Lower lobe of right lung (tissue), 2 donors: ENCODE measurements at places on chromosomes 4 and X. TPM values are rescaled to one million over a fixed set of nuclear protein-coding genes. Genes with fewer than 3 reads are reported as not detected.

- no peaks in the 10 kb centered on the region for H3K36me3 ChIP-seq
- peaks cover 12% of the 10 kb centered on the region for H3K4me1 ChIP-seq
- DNase-seq: no peak
Measured at GRCh38 chr4:78293821-78294301, 236.7 kb downstream of the FRAS1 start.

DNA sequence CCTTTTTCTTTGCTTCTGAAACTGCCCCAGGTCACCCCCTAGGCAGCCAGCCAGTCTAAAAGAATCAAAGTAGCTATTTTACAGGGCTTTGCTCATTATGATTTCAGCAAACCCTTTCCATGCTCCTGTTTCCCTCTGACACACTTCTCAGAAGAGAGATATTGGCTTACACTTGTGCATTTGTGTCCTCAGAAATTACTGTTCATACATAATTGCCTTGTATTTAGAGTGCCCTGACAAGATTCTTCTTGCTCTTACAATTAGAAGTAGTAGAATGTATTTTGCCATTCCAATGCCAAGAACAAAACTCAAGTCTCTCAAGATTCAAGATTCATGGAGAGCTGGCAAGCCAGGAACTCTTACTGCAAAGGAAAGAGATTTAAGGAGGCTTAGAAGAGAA, 531.0 kb upstream of the ZFP42 start:
- no peak overlapping the region for H3K27ac ChIP-seq
- no peak overlapping the region for H3K4me3 ChIP-seq
- no peak for DNase-seq

DNA sequence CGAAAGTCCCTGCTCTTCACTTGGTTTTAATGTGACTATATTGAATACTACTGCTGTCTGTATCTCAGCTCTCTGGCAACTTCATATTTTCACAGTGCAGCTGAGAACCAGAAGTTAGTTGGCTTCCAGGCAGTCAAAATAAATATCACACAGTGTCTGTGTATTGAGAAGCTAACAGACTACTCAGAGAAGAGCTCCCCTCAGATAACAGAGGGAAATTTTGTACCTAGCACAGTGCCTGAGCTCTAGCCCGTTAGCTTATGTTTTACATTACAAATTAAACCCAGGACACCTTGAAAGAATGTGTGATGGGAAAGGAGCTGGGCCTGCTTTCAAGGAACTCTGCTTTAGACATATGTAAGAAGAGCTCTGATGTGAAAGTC, 22.7 kb downstream of the JADE1 start:
- H3K27ac ChIP-seq: no peak overlapping the region
- peaks cover 41% of the 10 kb centered on the region for H3K4me1 ChIP-seq
- H3K36me3 ChIP-seq: peaks cover 40% of the 10 kb centered on the region
- DNase-seq: no peak
- no peak overlapping the region for H3K4me3 ChIP-seq

VCX3A gene
- not detected for total RNA-seq

DNA sequence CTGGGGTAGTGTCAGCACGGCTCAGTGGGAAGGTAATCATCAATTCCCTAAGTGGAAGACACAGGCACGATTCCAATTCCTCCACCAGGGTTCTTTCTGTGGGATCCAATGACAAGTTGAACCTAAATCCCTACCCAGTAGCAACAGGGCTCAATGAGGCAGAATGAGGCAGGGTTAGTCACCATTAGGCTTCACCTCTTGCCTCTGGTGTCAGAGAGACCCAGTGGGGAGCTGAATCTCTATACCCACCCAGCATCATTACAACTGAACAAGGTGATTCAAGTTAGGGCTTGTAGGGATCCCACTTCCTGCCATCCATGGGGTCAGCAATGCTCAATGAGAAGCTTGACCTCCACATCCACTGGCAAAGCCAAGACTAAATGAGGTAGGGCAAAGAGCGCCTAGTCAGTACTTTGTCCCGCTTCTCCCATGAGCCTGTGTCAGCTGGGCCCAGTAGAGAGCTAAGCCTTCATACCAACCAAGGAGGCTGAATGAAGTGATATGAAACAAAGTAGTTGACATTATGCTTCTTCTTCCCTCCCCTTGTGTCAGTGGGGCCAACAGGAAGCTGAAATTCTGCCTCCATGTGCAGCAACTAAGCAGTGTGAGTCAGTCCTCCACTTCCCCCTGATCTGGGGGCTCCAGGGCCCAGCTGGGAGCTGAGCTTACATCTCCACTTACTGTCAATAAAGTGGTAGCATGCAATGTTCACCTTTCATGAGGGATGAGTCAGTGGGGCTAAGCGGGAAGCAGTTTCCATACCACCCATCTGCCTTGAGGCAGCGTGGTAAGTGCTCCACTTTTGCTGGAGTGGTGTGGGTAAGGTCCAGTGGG, 36.4 kb upstream of the RBM41 start:
- H3K36me3 ChIP-seq: no peaks in the 10 kb centered on the region
- DNase-seq: no peak
- no peak overlapping the region for H3K4me3 ChIP-seq
- no peaks in the 10 kb centered on the region for H3K4me1 ChIP-seq
- H3K27me3 ChIP-seq: no peaks in the 10 kb centered on the region
- no peak overlapping the region for H3K27ac ChIP-seq

KLHL34 gene
- total RNA-seq: not detected

DNA sequence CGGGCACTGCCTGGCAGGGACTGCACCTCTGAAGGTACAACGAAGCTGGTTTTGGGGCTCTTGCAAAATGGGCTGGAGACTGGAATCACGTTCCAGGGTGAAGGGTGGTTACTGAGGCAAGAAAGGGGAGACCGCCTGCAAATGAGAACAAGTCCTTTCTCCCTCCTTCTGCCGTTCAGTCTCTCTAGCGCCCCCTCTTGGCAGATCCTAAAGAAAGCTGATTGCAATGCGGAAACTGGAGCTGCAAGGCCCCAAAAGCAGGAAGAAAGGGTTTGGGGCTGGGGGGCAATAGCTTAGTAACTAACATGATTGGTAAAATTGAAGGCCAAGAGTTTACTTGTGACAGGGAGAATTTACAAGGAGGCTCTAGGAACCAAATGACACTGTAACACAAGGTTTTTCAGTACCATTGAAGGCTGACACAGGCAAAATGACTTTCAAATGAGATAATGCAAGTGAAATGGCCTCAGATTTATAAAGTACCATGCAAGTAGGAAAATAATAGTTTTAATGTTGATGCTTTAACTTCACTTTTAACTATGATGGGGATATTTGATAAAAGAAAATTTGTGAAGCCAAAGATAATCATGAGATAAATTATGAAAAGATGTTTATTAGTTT, 222.7 kb upstream of the HAND2 start:
- H3K4me1 ChIP-seq: no peaks in the 10 kb centered on the region
- no peaks in the 10 kb centered on the region for H3K27me3 ChIP-seq
- no peak for DNase-seq
- no peaks in the 10 kb centered on the region for H3K36me3 ChIP-seq

DNA sequence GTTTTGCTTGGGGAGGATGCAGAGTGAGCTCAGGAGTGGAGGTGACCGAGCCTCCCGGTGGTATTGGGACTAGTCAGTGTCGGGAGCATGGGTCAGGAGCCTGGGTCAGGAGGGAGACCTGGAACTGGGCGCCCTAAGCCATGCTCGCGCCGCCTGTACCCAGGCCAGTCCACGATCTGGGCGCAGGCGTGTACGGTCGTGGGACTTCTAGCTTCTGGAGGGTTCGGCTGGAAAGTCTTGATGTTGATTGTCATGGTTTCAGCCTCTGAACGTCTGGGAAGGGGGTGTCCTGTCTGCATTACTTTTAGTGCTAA, 244 bp downstream of the EIF2S3 start:
- H3K27ac ChIP-seq: peak overlapping the region; percentile 89
- peak overlapping the region; percentile 77 for H3K4me3 ChIP-seq
- no peaks in the 10 kb centered on the region for H3K27me3 ChIP-seq
- no peaks in the 10 kb centered on the region for H3K4me1 ChIP-seq
- peaks cover 29% of the 10 kb centered on the region for H3K36me3 ChIP-seq

PIM2 gene
- total RNA-seq: 20.6 TPM

- DNase-seq: no peak
- no peaks in the 10 kb centered on the region for H3K36me3 ChIP-seq
- no peak overlapping the region for H3K27ac ChIP-seq
- peaks cover 13% of the 10 kb centered on the region for H3K27me3 ChIP-seq
- peaks cover 5% of the 10 kb centered on the region for H3K4me1 ChIP-seq
- H3K4me3 ChIP-seq: no peak overlapping the region
Measured at GRCh38 chr4:5956285-5957021, 61.8 kb downstream of the C4orf50 start.

DNA sequence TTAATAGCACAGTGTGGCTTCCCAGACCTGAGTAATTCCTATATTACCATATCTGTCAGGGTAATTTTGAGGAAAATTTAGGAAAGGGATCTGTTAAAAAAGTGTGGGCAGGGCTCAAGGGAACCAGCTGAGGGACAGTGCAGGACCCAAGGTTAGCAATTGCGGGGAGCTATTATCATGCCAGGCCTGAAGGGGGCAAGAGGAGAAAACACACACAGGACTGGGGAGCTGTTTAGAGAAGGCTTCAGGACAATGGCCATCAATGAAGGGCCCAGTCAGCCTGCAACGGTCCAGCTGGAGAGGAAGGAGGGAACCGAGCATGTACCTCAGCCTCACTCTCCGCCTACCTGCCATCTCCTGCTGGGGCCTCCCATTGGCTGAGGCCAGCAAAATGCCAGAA, 19.0 kb upstream of the NHS start:
- H3K27me3 ChIP-seq: no peaks in the 10 kb centered on the region
- H3K4me1 ChIP-seq: no peaks in the 10 kb centered on the region
- DNase-seq: no peak
- no peaks in the 10 kb centered on the region for H3K36me3 ChIP-seq
- H3K27ac ChIP-seq: no peak overlapping the region
- no peak overlapping the region for H3K4me3 ChIP-seq

GRCh38 chr4:183318656-183319055, 1.4 kb downstream of the CLDN22 start:
- DNase-seq: no peak
- H3K27ac ChIP-seq: no peak overlapping the region
- H3K27me3 ChIP-seq: no peaks in the 10 kb centered on the region
- no peak overlapping the region for H3K4me3 ChIP-seq

- H3K27me3 ChIP-seq: no peaks in the 10 kb centered on the region
- no peak overlapping the region for H3K27ac ChIP-seq
- no peak for DNase-seq
- H3K4me3 ChIP-seq: no peak overlapping the region
Measured at GRCh38 chrX:49137492-49137891, 14.0 kb upstream of the GPKOW start.

DNA sequence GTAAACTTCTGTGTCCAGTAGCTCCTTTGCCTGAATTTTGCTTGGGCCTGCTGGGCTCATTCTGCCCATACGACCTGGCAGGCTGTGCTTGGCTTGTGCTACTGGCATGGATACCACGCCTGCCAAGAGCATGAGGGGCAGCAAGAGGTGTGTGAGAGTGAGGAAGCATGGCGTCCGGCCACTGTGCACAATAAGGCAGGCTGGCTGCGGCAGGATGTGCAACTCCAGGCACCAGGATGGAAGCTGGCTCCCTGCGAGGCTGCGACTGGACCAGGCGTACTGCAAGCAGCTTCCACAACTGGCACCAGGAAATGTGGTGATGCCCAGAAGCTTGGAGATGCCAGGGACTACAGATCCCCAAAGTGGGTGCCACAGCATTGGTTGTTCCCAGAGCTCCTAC, 709.3 kb downstream of the PCDH18 start:
- H3K4me3 ChIP-seq: no peak overlapping the region
- no peaks in the 10 kb centered on the region for H3K4me1 ChIP-seq
- H3K27ac ChIP-seq: no peak overlapping the region
- H3K27me3 ChIP-seq: no peaks in the 10 kb centered on the region

CXCL13 gene
- total RNA-seq: not detected

SGCB gene
- total RNA-seq: 23.3 TPM

MOSPD2 gene
- total RNA-seq: 39.8 TPM

DNA sequence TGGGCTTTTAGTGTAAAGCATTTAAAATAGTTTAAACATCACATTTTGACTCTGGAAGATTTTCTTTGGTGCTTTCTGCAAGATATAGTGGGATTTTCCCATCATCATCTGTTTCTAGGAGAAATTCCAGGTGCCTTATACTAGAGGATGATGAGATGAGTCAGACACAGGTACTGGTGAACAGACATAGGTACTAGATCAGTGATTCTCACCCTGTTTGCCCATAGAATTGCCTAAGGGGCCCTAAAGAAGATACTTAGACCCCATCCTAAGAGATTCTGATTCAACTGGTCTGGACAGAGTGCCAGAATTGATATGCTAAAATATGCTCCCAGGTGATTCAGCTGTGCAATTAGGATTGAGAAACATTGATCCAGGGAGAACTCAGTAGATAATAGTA, 9.7 kb downstream of the TSPAN7 start:
- no peaks in the 10 kb centered on the region for H3K4me1 ChIP-seq
- H3K27ac ChIP-seq: no peak overlapping the region
- DNase-seq: no peak
- H3K36me3 ChIP-seq: no peaks in the 10 kb centered on the region
- no peaks in the 10 kb centered on the region for H3K27me3 ChIP-seq
- H3K4me3 ChIP-seq: no peak overlapping the region

GRCh38 chr4:123312951-123313592, 83.5 kb upstream of the SPRY1 start:
- H3K27ac ChIP-seq: no peak overlapping the region
- no peak for DNase-seq
- H3K36me3 ChIP-seq: no peaks in the 10 kb centered on the region
- H3K27me3 ChIP-seq: no peaks in the 10 kb centered on the region
- H3K4me3 ChIP-seq: no peak overlapping the region

DNA sequence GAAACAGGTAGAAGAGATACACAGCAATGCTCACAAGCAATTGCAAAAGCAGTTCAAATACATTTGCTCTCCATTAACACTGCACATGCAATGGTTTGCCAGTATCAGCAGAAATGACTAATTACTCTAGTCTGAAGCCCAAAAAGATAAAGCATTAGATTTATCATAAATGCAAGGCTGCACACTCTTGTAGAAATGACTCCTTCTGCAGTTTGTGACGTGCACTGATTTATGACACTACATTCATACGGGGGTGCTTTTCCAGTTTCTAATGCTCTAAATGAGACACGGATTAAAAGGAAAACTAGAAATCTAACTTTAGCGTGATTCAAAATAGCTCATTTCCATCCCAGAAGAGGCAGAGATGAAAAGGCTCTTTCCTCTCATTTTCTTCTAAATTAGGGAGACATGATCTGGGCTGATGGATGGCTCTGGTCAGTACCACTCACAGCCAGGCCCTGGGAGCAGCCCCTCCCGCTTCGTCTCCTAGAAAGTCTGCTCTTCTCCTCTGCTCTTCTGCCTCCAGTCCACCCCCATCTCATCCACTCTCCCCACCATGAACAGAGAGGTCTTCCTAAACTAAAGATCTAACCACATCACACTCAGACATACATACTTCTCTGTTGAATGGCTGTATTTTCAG, 33.2 kb downstream of the PPP2R2C start:
- H3K27ac ChIP-seq: no peak overlapping the region
- H3K36me3 ChIP-seq: no peaks in the 10 kb centered on the region
- H3K27me3 ChIP-seq: no peaks in the 10 kb centered on the region

- H3K36me3 ChIP-seq: no peaks in the 10 kb centered on the region
- H3K4me1 ChIP-seq: peaks cover 27% of the 10 kb centered on the region
- DNase-seq: peak; percentile 52
Measured at GRCh38 chr4:25970226-25970675, 56.2 kb downstream of the SMIM20 start.
